ENCODE measurements at places on chromosomes 12 and 14. TPM values are rescaled to one million over a fixed set of nuclear protein-coding genes. Genes with fewer than 3 reads are reported as not detected.

OSBPL8 gene
- 32.5 TPM for total RNA-seq

COA8 gene
- total RNA-seq = 15.8 TPM

CCDC92 gene
- 6.1 TPM for total RNA-seq

CAPRIN2 gene
- total RNA-seq = 71.5 TPM

KIF26A gene
- total RNA-seq = 61.0 TPM

AHNAK2 gene
- total RNA-seq = 2.3 TPM

SLCO1B3 gene
- total RNA-seq = not detected

KERA gene
- total RNA-seq = not detected

FAIM2 gene
- not detected for total RNA-seq

HIF1A gene
- total RNA-seq = 199 TPM

CCDC91 gene
- total RNA-seq = 9.5 TPM

KRT79 gene
- total RNA-seq = not detected

DHH gene
- not detected for total RNA-seq

GRCh38 chr12:108312073-108312659, 26.9 kb downstream of the CMKLR1 start:
- DNase-seq = no peak

GRCh38 chr14:72880820-72881219, 13.1 kb downstream of the DPF3 start:
- no peak for DNase-seq

DNA sequence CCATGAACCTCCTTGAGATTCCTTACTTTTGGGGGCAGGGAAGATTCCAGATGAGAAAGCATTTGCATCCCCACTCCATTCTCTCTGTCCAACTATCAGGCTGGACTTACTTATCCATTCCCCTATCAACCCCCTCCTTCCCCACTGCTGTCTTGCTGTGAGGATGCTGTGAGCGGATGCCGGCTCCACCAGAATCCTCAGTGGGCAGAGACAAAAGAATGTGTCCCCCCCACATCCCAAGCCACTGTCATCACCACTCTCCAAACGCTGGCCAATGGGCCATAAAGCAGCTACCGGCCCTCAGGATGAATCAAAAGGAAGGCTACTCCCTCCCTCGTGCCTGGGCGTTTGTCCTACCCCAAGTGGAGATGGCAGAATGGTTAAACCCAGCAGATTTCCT, 173.0 kb upstream of the NTF3 start:
- DNase-seq = no peak

DNA sequence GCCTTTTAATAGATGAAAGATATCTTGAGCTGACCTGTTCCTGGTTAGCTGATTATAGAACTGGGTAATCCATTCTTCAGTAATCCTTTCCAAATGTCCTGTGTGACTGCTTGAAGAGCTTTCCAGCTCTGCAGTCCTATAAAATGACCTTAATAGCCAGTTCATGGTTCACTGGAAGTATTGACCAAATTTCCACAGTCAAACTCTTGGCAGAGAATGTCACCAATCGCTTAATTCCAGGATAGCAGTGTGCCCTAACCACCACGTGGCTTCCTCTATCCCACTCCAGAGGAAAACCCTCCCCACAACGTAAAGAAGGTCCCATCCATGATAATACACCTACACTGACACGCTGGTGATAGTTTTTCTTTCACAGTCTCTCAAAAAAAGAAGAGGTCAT, 17.4 kb downstream of the PRKAB1 start:
- no peak for DNase-seq

DNA sequence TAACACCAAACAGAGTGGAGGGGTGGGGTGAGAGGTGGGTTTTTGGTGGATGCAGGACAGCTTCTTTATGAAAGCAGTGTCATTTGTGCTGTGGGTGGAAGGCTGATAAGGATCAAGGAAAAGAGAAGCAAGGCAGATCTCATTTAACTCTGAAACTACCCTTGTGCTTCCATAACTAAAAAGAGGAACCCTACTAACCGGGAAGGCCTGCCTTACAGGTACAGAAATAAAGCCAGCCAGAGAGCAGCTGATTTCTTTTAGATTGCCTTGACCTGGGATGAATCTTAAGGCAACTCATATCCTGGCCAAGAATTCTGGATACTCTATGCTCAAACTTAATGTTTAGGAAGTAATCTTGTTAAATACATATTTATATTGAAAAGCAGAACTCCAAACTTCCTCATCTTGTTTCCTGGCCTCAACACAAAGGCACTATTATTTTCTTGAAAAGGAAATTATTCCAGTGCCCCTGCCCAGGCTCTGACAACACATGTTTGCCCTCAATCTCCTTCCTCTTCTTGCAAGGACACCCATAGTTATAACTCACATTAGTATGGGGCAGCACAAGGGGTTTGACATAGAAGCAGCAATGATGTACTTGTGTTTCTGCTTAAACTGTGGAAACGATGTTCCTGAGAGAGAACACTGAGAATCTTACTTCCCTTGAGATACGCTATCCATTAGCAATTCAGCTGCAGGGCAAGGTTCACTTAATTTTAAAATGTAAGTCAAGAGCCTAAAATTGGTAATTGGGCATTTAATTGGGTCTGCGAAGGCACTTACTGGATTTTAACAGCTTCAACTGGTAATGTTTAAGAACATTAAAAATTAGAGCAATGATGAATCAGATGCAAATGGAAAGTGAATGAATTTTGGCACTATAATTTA, 173.7 kb downstream of the STXBP6 start:
- DNase-seq = no peak

- no peak for DNase-seq
Measured at GRCh38 chr14:78610994-78611393, 440.8 kb downstream of the NRXN3 start.

- DNase-seq = no peak
Measured at GRCh38 chr14:102248121-102248520, 56.8 kb downstream of the MOK start.

DNA sequence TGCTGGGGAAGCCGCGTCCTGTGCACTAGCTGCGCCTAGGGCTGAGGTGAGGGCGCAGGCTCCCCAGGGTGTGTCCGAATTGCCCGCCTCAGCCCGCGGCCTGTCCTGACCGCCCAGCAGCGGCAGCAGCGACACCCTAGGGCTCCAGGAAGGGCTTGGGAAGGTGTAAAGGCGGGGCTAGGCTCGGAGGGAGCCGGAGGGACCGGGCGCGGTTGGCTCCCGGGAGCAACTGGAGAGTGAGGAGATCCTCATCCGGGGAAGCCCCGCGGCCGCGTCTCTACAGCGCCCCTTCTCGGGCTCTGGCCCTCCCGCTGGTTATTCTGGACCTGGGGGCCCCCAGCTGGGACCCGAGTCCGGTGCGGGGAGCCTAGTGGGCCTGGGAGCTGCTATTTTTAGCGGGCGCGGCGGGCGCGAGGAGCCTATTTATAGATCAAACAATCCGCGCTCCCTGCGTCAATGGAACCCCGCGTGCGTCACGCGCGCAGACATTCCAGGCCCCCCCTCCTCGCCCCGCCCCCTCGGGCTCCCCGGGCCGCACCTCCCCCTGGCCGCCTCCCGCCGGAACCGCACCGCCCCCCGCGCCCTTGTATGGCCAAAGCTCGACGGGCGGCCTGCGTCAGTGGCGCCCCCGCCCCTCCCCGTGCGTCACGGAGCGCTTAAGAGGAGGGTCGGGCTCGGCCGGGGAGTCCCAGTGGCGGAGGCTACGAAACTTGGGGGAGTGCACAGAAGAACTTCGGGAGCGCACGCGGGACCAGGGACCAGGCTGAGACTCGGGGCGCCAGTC, at the start of gene NR4A1:
Gene NR4A1, plus strand, starts transcription at position 685 of the 784 bp plus-strand sequence. CDS start 2,887 bp downstream, outside the sequence.
- peak; percentile 99 for DNase-seq

GRCh38 chr14:54834081-54834480, 68.5 kb downstream of the GCH1 start:
- no peak for DNase-seq

DNA sequence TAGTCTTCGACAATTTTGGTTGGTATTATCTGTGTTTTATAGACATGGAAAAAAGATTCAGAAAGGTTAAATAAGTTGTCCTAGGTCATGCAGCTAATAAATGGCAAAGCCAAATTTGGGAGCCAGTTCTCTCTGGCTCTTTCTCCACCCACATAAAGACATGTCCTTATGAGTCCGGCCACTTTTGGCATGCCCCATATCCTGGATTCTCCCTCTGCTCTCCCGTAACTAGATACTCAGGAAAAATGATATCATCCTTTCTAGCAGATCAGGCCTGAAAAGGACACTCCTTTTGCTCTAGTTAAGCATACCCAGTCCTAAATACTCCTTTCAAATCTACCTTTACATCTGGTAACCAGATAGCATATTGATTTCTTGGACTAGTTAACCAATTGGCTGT, 64.4 kb downstream of the TTLL5 start:
- DNase-seq = no peak

DNA sequence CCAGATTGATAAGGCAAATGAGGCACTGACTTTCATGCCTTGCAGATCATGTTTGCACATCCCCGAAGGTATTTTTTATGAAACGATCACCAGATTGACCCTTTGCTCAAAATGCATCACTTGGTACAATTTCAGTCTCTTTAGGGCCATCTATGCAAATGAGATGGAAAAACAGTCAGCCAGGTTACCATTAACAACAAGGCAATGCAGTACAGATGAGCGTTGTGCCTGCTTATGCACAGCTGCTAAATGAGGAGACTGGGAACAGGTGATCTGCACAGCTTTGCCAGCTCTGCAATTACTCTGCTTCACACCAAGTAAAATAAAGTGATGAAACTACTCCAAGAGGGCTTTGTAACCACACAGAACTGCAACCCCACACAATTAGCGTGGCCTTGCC, 26.1 kb upstream of the PLEKHG7 start:
- DNase-seq = no peak

DNA sequence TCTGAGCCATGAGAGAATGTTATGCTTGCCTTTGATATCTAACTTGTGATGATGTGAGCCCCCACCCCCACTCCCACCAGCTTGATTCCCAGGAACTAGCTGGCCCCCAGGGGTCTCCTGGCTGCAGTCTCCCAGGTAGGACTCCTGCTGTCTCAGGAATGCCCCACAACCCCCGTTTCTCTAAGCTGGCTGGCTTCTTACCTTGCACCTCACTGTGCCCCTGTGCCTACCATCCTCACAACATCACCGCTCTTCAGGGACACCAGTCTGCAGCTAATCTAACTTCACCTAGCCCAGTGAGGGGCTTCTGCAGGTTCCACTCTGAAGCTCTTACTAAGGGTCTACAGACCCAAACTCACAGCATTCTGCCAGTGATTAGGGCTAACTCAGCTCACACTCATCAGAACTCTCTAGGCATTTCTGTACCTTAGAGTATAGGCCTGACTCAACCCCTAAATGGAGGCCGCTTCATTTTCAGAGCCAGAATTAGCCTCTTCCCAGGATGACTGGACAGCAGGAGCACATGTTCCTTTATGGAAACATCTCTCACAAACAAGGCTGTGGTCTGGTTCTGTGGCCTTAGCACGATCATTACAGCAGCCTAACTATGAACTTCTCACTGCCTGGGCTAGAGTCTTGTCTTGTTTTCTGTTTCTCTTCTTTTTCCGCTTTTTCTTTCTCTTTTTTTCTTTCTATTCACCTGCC, 72.8 kb upstream of the IFNG-AS1 start:
- DNase-seq = peak; percentile 16

GRCh38 chr12:6792522-6793201, 3.3 kb downstream of the CD4 start:
- peak; percentile 35 for DNase-seq

DNA sequence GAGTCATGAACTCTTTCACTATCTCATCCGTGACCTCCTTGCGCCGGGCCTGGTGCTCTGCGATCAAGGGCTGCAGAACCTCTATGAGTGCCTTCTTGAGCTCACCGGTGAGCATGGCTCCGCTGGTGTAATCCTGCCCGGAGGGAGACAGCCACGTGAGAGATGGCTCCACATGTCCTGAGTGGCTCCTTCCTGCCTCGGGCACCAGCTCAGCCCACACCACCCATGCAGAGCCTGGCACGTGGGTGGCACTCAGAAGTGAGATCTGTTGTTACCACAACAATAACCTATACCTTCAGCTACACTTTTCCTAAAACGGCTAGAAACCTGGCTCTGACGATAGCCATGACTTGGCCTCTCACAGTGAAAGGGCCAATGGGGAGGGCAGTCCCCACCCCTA, 11.8 kb downstream of the SLC25A47 start:
- peak; percentile 11 for DNase-seq

GRCh38 chr12:91074851-91075250, 17.0 kb upstream of the KERA start:
- DNase-seq = no peak

GRCh38 chr12:121512561-121512960, 68.3 kb downstream of the KDM2B start:
- peak; percentile 26 for DNase-seq

- DNase-seq = no peak
Measured at GRCh38 chr12:81249976-81250375, 172.1 kb downstream of the ACSS3 start.

GRCh38 chr14:90611501-90611900, 204.7 kb downstream of the TTC7B start:
- DNase-seq = no peak

DNA sequence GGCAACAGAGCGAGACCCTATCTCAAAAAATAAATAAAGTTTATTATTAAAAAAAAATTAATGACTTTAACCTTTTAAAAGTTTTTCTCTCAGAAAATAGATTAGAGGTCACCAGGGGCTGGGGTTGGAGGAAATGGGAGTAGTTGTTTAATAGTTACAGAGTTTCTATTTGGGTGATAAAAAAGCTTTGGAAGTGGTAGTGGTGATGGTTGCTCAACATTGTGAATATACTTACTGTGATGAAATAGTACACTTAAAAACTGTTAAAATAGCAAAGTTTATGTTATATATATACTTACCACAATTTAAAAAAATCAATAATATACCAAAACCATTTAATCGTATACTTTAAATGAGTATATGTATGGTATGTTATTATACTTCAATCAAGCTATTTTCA, 59.6 kb downstream of the ARL6IP4 start:
- DNase-seq = no peak

GRCh38 chr12:104600036-104600712, 143.4 kb downstream of the CHST11 start:
- DNase-seq = no peak

DNA sequence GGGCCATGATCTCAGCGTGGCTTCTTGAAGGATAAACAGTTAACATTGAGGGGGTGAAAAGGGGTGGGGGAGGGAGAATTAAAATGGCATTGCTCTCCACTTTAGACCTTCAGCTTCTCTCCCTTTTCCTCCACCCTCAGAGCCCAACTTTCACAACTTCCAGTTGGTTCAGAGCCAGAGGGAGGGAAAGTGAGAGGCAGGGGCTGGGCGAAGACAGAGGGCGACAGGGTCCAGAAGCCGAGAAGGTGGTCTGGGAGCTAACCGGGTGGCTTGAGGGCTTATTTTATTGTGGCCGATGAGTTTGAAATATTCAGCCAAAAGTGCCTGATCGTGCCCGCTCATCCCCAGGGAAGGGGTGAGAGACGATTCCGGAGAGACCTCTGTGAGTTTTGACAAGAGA, 4.1 kb downstream of the BMP4 start:
- peak; percentile 58 for DNase-seq
